Activated CD4-positive, alpha-beta T cell treated with anti-CD3 and anti-CD28 coated beads for 36 hours (primary cell): ENCODE measurements at places on chromosomes 1 and 21. TPM values are rescaled to one million over a fixed set of nuclear protein-coding genes. Genes with fewer than 3 reads are reported as not detected.

The DPH2 gene
- 30.5 TPM for total RNA-seq

The FCRL2 gene
- not detected for total RNA-seq

The HCRTR1 gene
- not detected for total RNA-seq

The OR2T1 gene
- total RNA-seq = not detected

The B3GALT5 gene
- total RNA-seq = not detected

The LAPTM5 gene
- total RNA-seq = 174 TPM

GRCh38 chr1:30008998-30009657 is 714.3 kb downstream of the MATN1 start:
- no peak for DNase-seq

The MARCKSL1 gene
- 27.0 TPM for total RNA-seq

GRCh38 chr1:114756009-114756892 is 1.5 kb downstream of the CSDE1 start:
- peak; percentile 16 for DNase-seq

DNA sequence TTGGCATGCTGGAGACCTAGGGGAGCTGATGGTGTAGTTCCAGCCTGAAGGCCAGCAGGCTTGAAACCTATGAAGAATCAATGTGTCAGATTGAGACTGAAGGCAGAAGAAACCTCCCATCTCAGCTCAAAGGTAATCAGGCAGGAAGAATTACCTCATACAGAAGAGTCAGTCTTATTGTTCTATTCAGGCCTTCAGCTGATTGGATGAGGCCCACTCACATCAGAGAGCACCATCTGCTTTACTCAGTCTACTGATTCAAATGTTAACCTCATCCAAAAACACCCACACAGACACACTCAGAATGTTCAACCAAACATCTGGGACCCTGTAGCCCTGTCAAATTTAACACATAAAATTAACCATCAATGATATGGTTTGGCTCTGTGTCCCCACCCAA is 13.7 kb upstream of the CCN1 start:
- peak; percentile 39 for DNase-seq

DNA sequence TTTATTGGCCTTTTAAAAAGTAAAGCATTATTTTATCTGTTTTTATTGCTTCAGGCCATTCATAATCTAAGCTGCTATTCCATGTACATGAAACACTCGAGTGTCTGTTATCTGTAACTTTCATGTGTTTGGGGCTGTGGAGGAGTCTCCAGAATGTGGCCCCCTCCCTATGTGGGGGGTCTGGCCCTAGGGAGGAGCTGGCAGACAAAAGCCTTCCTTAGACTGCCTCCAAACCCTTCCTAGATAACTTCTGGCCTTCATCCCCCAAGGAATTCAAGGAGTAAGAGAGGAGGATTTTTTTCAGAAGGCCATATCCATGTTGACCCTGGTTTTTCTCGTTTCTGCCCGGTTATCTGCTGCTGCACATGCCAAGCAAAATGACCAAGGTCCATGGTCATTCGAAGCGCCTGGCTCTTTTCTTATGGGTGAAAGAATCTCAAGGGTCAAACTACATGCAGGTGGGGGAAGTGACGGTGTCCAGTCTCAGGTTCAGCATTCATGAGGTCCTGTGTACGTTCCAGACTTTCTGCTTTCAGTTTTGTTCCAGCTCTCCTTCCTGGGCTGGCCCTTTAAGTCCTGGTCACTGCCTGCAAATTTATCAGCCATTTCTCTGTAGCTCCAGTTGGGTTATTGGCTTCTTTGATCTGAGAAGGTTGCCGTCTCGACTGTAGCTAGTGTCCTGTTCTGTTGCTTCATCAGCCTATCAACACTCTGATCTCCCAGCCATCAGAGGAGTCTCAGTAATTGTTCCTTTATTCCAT is 8.3 kb downstream of the TENT5C start:
- DNase-seq = no peak

The RGS13 gene
- not detected for total RNA-seq

DNA sequence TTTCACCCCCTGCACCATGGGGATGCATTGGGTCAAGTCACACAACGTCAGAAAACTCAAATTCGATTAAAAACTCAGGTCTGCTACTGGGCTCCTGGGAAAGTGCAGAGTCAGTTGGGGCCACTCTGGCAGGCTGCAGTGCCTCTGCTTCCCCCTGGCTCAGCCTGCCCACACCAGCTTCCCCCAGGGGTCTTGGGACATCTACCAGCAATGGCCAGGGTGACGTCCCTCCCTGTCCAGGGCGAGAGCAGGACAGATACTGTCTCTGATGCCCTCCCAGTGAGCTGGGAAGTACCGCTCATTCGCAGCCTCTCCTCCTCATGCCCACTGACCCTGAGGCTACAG is 106.2 kb upstream of the COL6A1 start:
- no peak for DNase-seq

- DNase-seq = no peak
These were observed 1727.2 kb downstream of the NCAM2 start for GRCh38 chr21:22725436-22725835.

The AQP10 gene
- total RNA-seq = not detected

The CELA3A gene
- not detected for total RNA-seq

GRCh38 chr1:246651012-246651695 is 73.1 kb upstream of the SCCPDH start:
- no peak for DNase-seq

- DNase-seq = no peak
These were observed 1.1 kb upstream of the POMGNT1 start for GRCh38 chr1:46199233-46199749.

- DNase-seq = no peak
These were observed 89.2 kb upstream of the SLFNL1 start for GRCh38 chr1:41110736-41111135.

GRCh38 chr1:176604461-176604860 is 141.5 kb downstream of the PAPPA2 start:
- no peak for DNase-seq

DNA sequence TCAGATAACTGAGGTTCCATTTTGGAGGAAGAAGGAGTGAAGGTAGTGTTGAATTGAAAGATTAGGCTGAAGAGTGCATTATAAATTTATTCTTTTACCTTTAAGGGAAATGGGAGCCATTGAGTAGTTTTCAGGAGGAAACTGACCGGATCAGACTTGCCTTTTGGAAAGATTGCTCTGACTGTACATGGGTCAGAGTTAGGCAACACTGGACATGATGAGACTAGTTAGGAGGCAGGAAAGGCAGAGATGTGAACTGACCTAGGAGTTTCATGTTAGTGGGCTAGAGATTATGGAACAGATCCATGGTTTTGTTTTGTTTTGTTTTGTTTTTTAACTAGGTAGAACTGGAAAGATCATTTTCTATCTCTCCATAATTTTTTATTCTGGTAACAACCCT is 78.2 kb downstream of the SNX7 start:
- no peak for DNase-seq

The OR2T4 gene
- not detected for total RNA-seq

DNA sequence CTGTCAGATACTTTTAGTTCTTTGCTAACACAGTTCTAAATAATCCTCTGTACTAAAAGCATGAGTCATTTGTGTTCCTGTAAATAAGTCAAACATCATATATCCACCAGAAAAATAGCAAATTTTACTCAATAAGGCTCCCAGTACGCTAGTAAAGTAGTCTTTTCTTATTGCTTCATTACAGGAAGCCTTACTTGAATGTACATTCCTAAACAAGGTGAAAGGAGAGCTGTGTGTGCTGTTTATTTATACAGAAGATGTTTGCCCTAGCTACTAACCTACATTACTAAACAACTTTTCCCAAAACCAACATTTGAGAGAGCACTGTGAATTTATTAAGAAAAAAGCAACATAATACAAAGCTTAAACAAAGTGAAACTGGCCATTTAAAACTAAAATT is 52.0 kb downstream of the ZNHIT6 start:
- no peak for DNase-seq

DNA sequence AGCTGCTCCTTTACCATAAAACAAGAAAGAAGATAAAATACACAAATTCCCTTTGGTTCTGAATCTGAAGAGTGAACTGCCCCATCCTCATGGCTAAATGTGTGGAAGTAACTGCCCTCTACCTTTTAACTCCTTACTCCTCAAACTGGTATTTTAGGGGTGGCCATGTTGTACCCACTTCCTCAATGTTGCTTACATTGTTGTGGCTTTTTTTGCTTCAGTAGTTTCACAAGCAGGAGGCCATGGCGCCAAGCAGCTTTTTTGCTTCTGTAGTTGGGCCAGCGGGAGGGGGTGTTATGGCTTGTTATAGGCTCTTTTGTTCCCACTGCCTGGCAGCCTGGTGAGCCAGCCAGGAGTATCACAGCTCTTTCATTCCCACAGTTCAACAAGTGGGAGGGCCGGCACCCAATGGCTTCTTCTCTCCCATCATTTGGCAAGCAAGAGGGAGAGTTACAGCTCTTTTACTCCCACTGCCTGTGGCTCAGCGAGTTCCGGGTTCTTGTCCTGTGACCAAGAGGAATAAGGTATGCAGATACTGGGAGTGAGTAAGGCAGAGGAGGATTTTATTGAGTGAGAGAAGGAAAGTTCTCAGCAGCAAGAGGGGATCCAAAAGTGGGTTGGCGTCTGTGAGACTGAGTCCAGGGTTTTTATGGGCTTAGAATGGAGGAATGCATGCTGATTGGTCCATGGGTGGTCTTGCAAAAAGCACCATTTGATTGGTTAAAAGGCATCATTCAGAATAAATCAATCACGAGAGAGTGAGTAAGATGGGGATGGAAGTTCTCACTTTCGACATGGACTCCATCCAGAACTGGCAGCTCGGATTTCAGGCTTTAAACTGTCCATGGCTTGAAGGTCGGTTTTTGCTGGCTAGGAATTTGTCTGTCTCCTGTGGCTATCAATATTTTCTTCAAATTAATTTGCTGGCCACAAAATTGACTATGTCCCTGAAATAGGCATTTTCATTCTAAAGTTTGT is 429.6 kb downstream of the HLX start:
- DNase-seq = no peak
